NB4 (cell line): ENCODE measurements at places on chromosomes 13 and 19.

GRCh38 chr13:109913936-109914510 lies 127.6 kb upstream of the IRS2 start:
- DNase-seq, result no peak

DNA sequence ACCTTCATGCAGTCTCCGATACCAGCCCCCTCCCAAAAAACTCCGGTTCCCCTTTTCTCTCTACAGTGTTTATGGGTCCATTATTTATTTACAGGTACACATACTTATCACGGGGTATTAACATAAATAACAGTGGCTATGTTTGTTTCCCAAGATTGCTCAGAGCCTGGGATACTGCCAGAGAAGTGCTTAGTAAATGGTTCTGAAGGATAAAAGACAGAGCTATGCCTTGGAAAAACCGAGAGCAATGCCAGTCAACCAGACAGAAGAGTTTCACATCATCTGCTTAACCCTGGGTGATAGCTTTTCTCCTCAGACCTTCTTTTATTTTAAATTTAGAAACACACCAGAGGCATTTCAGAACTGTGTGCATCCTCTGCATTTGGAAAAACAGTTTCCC lies 61.3 kb downstream of the NUFIP1 start:
- DNase-seq, result no peak

- DNase-seq, result peak; percentile 2
These were observed 210.8 kb downstream of the OXGR1 start for GRCh38 chr13:96783511-96783910.

- DNase-seq, result peak; percentile 44
These were observed 38.8 kb downstream of the NLRP12 start for GRCh38 chr19:53785196-53785889.

- peak; percentile 79 for DNase-seq
These were observed 35.7 kb upstream of the MATK start for GRCh38 chr19:3821857-3822364.
